ENCODE measurements at places on chromosomes 13 and 19. TPM values are rescaled to one million over a fixed set of nuclear protein-coding genes. Genes with fewer than 3 reads are reported as not detected.
A peak's percentile ranks its signal among the peaks of the same experiment; 100 is the strongest.

GRCh38 chr13:94813920-94814475 lies 101.7 kb upstream of the SOX21 start:
- H3K4me3 ChIP-seq, result no peak overlapping the region
- DNase-seq, result no peak
- peak overlapping the region; percentile 21 for H3K27ac ChIP-seq
- no peaks in the 10 kb centered on the region for H3K36me3 ChIP-seq
- peaks cover 10% of the 10 kb centered on the region for H3K4me1 ChIP-seq

- no peak for DNase-seq
- H3K36me3 ChIP-seq, result no peaks in the 10 kb centered on the region
Observed at GRCh38 chr13:105058517-105058916, 1476.9 kb downstream of the EFNB2 start.

DNA sequence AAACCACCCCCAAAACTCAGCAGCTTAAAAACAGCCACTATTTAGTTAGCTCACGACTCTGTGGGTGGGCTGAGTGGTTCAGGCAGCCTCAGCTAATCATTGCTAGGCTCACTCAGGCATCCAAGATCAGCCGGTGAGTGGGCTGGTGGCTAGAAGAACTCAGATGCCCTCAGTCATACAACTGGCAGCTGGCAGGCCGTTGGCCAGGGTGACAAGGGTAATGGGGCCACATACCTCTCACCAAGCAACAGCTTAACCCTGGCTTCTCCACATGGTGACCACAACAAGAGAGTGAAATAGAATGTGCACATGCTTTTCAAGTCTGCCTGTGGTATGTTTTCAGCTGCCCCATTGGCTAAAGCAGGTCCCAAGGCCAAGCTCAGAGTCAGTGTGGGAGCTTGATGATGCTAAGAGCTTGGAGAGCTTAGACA lies 435.4 kb upstream of the TSHZ3 start:
- no peak overlapping the region for H3K27ac ChIP-seq
- H3K4me3 ChIP-seq, result no peak overlapping the region
- H3K4me1 ChIP-seq, result peaks cover 17% of the 10 kb centered on the region
- no peaks in the 10 kb centered on the region for H3K36me3 ChIP-seq

- no peak overlapping the region for H3K4me3 ChIP-seq
- H3K27me3 ChIP-seq, result peaks cover 33% of the 10 kb centered on the region
- DNase-seq, result no peak
- peaks cover 13% of the 10 kb centered on the region for H3K4me1 ChIP-seq
Observed at GRCh38 chr19:16041991-16042386, 34.3 kb upstream of the TPM4 start.

DNA sequence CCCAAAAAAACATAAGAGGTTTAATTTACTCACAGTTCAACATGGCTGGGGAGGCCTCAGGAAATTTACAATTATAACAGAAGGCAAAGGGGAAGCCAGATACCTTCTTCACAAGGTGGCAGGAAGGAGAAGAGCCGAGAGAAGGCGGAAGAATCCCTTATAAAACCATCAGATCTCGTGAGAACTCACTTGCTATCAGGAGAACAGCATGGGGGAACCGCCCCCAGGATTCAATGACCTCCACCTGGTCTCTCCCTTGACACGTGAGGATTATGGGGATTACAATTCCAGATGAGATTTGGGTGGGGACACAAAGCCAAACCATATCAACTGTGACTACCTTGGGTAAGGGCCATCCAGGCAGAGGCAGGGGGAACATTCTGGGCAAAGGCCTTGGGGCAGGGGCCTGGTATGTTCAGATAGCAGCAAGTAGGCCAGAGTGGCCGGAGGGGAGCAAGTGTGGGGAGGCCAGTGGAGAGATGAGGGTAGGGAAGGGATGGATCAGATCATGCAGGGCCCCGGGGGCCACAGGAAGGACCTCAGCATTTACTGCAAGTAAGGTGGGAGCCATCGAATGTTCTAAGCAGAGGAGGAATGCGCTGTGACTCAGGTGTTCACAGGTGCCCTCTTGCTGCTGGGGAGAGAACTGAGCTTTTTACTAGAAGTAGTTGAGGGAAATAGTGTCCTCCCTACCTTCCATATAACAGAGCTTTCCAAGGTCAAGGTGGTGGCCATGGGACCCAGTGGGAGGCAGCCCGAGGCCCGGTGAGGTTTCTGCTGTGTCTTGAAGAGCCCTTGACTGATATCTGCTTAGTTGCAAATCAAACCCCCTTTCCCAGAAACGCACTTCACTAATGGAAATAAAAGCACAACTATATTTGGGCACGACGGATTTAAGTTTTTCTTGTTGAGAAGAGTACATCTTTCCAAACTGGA lies 18.0 kb downstream of the RAB3D start:
- no peak overlapping the region for H3K27ac ChIP-seq
- no peaks in the 10 kb centered on the region for H3K27me3 ChIP-seq
- H3K4me1 ChIP-seq, result no peaks in the 10 kb centered on the region
- H3K36me3 ChIP-seq, result no peaks in the 10 kb centered on the region
- no peak overlapping the region for H3K4me3 ChIP-seq
- no peak for DNase-seq

The SLC5A5 gene
- total RNA-seq, result not detected

The DNAJC15 gene
- total RNA-seq, result 16.6 TPM

All from neural crest cell (in vitro differentiated cells).